ENCODE measurements at places on chromosomes 1 and 21. TPM values are rescaled to one million over a fixed set of nuclear protein-coding genes. Genes with fewer than 3 reads are reported as not detected.

- DNase-seq, result no peak
These were observed 155.7 kb downstream of the PTPRU start for GRCh38 chr1:29392036-29392435.

DNA sequence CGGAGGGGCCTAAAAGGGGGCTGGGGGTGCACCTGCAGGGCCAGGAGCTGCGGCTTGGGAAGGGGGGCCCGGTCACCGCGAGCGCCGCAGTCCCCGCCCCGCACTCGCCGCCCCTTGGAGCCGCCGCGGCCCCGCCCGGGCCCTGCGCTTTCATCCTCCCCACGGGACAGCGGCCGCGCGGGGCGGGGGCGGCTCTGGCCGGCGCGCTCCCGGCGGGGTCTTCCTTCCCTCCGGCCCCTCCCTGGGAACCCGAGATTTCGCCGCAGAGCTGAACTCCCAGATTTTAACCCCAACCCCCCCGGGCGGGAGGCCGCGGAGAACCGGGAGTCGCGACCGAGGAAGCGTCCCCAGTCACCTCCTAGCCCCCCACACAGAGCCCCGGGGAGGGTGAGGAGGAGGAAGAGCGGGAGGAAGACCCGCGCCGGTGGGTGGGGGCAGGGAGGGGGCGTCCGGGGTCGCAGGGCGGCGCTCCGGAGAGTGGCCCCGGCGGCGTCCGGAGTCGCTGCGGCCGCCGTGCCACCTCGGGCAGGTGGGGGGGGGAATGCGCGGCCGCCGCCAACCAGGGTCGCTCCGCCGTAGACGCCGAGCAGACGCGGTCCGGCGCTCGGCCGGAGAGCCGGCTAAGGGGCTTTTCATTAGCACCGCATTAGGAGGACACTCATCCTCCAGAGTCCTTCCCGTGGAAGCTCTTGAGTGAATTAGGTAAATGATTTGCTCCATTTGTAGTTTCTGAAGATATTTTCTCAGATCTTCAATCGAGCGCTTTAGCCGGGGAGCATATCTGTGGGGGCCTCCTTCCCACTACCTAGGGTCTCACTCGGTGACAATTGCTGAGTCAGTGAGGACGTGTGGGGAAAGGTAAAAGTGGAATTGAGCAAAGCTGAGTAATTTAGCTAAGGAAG, 31.6 kb upstream of the NFIA start:
- DNase-seq, result peak; percentile 57

RHD gene
- 0.15 TPM for polyA plus RNA-seq

DNA sequence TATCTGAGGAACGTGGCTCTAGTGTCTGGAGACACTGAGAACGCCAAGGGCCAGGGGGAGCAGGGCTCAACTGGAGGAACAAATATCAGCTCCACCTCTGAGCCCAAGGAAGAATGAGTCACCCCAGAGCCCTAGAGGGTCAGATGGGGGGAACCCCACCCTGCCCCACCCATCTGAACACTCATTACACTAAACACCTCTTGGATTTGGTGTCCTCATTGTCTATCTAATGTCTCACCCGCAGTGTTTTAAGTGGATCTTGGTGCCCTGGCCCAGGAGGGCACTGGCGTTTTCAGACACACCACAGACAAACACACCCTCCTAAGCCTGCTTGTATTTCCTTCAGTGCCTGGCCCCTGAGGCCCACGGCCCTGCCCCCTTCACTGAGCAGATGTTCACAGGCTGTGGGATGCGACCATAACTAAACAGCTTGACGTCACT, 2.2 kb upstream of the FALEC start:
- no peak for DNase-seq

GRCh38 chr1:22225858-22226589, 83.1 kb upstream of the WNT4 start:
- DNase-seq, result no peak

NUAK2 gene
- 0.35 TPM for polyA plus RNA-seq

CSMD2 gene
- 0.52 TPM for polyA plus RNA-seq

- DNase-seq, result no peak
These were observed 28.6 kb downstream of the ITPKB start for GRCh38 chr1:226710501-226710900.

GRCh38 chr1:225462429-225462713, 34.5 kb upstream of the LBR start:
- no peak for DNase-seq

GRCh38 chr1:67644566-67644965, 40.4 kb upstream of the GADD45A start:
- peak; percentile 82 for DNase-seq

JUN gene
- 144 TPM for polyA plus RNA-seq

SERINC2 gene
- 27.4 TPM for polyA plus RNA-seq

- DNase-seq, result peak; percentile 67
These were observed 167.6 kb upstream of the ADAMTS5 start for GRCh38 chr21:27134516-27134915.

- peak; percentile 99 for DNase-seq
These were observed at the start of gene WARS2 for GRCh38 chr1:119140177-119141019. Gene WARS2 (minus strand): TSS chr1:119140653. CDS start chr1:119140644, 9 bp downstream.

DNA sequence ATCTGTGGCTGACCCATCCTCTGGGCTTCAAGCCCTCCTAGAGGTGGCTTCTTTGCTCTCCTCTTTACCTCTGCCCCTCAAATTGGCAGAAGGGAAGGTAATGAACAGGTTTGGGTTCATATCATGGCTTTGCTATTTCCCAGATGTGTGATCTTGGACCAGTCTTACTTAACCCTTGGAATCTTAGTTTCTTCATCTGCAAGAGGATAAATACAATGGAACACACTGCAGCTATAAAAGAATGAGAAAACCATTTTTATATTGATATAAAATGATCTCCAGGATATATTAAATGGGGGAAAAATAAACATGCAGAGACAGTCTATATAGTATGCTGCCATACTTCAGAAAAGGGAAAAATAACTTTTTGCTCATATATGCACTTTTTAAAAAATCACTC, 5.6 kb downstream of the GLMP start:
- no peak for DNase-seq

GRCh38 chr1:115073298-115074087, 15.8 kb downstream of the TSPAN2 start:
- peak; percentile 66 for DNase-seq

FMO2 gene
- polyA plus RNA-seq, result 0.23 TPM

DNA sequence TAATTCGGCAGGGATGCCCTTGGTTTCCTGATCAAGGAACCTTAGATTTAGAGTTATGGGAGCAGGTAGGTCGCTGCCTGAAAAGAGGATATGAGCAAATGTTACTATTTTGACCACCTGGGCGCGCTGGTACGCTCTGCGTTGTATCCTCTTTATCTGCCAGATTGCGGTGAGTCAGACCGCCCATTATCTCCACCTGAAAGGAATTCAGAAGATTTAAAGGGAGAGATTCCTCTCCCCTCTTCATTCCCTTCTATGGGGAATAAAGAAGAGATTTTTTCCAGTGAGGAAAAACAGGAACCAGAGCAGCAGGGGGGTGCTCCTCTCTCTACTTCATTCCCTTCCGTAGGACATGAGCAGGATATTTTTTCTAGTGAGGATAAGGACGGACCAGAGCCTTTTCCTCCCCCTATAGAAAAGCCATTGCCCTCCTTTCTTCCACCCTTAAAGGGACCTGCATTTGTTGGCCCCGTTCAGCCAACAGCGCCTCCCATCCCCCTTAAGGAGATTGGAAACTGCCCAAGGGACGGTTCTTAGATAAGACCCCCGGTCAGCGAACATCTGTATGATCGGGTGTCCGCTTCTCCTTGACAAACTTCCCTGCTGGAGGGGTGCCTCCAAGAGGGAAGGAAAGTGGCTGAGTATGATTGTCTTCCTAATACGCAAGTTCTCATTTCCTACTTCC, 34.1 kb downstream of the CLCA1 start:
- DNase-seq, result no peak

GRCh38 chr1:214913966-214914365, 168.6 kb upstream of the KCNK2 start:
- peak; percentile 9 for DNase-seq

- no peak for DNase-seq
These were observed 2.5 kb downstream of the MRPL9 start for GRCh38 chr1:151760597-151761385.

DNA sequence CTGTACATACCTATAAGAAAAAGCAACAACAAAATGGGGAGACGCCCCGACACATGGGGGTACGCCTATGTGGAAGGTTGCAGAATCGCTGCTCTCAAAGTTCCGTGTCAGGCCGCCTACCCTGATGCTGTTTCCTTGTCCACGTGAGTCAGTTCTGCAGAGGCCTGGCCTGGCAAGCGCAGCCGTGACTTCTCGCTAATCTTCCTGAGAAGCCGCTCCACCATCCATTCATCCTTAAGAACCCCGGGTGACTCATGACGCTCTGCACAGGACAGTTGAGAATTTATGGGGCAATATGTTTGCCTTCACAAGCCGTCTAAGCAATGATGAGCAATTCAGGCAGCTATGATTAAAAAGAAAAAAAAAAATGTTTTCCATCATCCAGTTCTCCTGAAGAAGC, 122.3 kb upstream of the TMPRSS2 start:
- no peak for DNase-seq

GPR3 gene
- polyA plus RNA-seq, result 0.83 TPM

GRCh38 chr1:46490656-46491442, 1.2 kb downstream of the DMBX1 start:
- DNase-seq, result no peak

DNA sequence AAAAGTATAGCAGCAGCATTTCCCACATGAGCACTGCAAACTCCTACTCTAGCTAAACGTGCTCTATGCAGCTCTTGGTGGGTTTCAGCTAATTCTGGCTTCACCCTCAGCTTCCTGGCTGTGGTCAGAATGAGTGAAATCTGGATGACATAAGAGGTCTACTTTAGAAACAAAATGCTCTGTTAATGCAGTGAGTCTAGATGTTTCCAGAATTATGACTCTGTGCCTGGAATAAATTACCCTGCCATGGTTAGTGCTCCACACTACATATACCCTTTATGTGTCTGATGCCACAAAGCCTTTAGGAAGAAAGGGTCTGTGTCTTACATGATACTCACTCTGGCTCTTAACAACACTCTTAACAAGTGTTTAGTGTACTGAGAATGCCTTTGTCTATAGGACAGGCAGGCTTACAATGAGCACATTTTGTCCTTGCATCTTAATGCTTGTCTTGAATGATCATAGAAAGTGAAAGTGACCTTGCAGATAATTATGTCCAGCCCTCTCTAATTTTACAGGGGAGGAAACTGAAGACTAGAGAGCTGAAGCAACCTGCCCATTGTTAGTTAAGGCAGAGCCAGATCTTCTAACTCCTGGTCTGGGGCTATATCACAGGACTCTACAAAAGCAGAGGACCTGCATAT, 9.2 kb downstream of the S100A10 start:
- no peak for DNase-seq

IL20 gene
- polyA plus RNA-seq, result not detected

DNA sequence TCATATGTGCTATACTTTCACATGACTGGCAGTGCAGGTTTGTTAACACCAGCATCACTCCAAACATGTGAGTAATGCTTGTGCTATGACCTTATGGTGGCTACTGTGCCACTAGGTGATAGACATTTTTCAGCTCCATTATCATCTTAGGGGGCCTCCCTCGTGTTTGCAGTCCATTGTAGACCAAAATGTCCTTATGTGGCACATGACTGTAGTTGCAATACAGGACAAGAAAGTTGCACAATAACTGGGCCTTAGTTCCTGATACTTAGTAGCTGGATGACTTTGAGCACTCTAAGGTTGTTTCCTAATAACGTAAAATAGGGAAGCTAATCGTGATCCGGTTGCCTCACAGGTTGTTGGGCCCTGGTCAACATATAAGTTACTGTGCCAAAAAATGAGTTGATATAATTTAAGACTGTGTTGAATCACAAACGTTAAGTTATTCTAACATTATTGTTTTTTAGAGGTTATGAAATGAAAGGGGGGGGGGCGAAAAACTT, 511 bp upstream of the SNX27 start:
- peak; percentile 78 for DNase-seq

GRCh38 chr21:36162631-36163030, 6.0 kb downstream of the DOP1B start:
- DNase-seq, result no peak

- DNase-seq, result no peak
These were observed 55.9 kb upstream of the TSPAN2 start for GRCh38 chr1:115145226-115145625.

- DNase-seq, result no peak
These were observed 98.1 kb downstream of the PSMG1 start for GRCh38 chr21:39084979-39085729.

- DNase-seq, result peak; percentile 54
These were observed 148.5 kb downstream of the GALNT2 start for GRCh38 chr1:230215529-230215928.

GRCh38 chr1:86119214-86119764, 37.3 kb downstream of the COL24A1 start:
- DNase-seq, result no peak

MAN1C1 gene
- polyA plus RNA-seq, result 9.7 TPM

DNA sequence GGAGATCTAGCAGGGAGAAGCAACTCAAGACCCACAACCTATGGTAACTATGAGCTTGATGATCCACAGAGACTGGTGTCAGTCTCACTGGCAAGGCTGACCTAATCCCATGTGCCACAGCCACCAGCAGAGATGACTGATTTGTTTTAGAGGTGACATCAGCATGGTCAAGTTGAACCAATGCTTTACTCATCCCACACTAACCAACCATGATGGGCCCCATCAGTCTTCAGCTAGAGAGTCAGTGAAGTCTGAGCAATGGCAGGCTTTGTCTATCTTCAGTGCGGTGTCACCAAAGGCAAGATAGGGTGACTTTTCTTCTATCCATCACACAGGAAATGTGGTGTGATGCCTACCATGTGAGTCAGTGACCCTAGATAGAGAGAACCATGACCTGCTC, 1470.7 kb downstream of the NCAM2 start:
- DNase-seq, result no peak

Measured in muscle of leg (tissue), 16 donors.